ENCODE measurements at places on chromosomes 6 and 20. TPM values are rescaled to one million over a fixed set of nuclear protein-coding genes. Genes with fewer than 3 reads are reported as not detected.

Gene CFAP61
- under 0.01 TPM for total RNA-seq

Gene OR12D3
- not detected for total RNA-seq

Gene CTAGE9
- total RNA-seq = not detected

Gene PI16
- total RNA-seq = 0.43 TPM

Gene MRPS18B
- total RNA-seq = 36.4 TPM

Gene DSP
- 0.83 TPM for total RNA-seq

Gene UNC93A
- not detected for total RNA-seq

Gene GSTA2
- not detected for total RNA-seq

Gene ALDH8A1
- total RNA-seq = 0.46 TPM

Gene ELOVL2
- total RNA-seq = 3.9 TPM

Gene TTLL9
- under 0.01 TPM for total RNA-seq

Gene TAF8
- 12.6 TPM for total RNA-seq

Gene FUT9
- total RNA-seq = not detected

Gene CLDN20
- not detected for total RNA-seq

Gene METTL24
- total RNA-seq = 0.43 TPM

Gene RAB44
- under 0.01 TPM for total RNA-seq

Gene BNIP5
- total RNA-seq = not detected

Gene HCK
- total RNA-seq = not detected

Gene MOXD1
- 63.3 TPM for total RNA-seq

Gene LRRC1
- total RNA-seq = 7.9 TPM

Gene GRM1
- total RNA-seq = under 0.01 TPM

Gene CGA
- total RNA-seq = 0.09 TPM

Gene GINS1
- total RNA-seq = 1.4 TPM

Gene RAET1L
- total RNA-seq = not detected

Gene TMEM170B
- total RNA-seq = 2.1 TPM

Gene AIF1
- total RNA-seq = not detected

Gene NR2E1
- total RNA-seq = not detected

Gene PTK6
- under 0.01 TPM for total RNA-seq

Gene SLC22A16
- total RNA-seq = not detected

Gene CYP21A2
- not detected for total RNA-seq

Gene LIN28B
- not detected for total RNA-seq

Gene VGLL2
- not detected for total RNA-seq

Gene SPATS1
- total RNA-seq = not detected

Gene SALL4
- total RNA-seq = 0.28 TPM

Gene MRPS26
- total RNA-seq = 44.7 TPM

Gene TNFAIP3
- 8.7 TPM for total RNA-seq

Gene KIF25
- not detected for total RNA-seq

Gene ADGRF5
- 0.14 TPM for total RNA-seq

Gene IL22RA2
- not detected for total RNA-seq

Gene DCDC2
- 0.14 TPM for total RNA-seq

Gene SNAP25
- total RNA-seq = 3.7 TPM

Gene PRELID3B
- total RNA-seq = 85.8 TPM

Gene ABHD16B
- not detected for total RNA-seq

Gene FAM110A
- 1.00 TPM for total RNA-seq

Gene ARFGEF3
- total RNA-seq = under 0.01 TPM

Gene HLA-DOA
- total RNA-seq = under 0.01 TPM
